ENCODE measurements at places on chromosomes 1 and 21.

GRCh38 chr1:40853885-40854170 is 8.3 kb downstream of the CITED4 start:
- no peak for DNase-seq

GRCh38 chr1:6386371-6386949 is 7.1 kb downstream of the ACOT7 start:
- DNase-seq, result no peak

DNA sequence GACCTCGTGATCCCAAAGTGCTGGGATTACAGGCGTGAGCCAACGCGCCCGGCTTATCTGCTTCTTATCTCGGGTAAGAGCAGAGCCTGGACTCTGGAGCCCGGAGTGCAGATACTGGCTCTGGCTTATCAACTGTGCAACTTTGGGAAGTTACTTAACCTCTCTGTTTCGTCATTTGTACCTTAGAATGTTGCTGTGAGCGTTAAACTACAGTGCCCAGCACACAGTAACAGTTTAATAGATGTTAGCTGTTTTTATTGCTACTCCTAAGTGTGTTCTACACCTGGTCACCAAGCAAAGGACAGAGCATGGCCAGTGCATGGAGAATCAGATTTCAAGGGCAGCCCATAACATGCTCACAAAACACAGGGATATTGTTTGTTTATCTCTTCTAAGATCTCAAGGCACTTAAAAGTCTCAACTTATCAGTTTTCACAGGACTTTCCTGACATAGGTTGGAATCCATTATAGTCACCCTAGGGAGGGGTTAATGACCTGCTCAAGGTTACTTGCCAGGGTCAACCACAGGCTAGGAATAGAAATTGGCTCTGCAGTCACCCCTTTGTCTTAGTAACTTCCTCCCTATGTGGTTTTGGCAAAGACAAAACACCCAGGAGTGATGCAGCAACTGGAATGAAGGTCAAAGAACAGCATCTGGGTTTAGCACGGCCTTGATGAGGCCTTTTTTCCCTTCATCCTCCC is 22.5 kb upstream of the SRP9 start:
- DNase-seq, result no peak

GRCh38 chr1:218314316-218314715 is 29.2 kb downstream of the RRP15 start:
- no peak for DNase-seq

DNA sequence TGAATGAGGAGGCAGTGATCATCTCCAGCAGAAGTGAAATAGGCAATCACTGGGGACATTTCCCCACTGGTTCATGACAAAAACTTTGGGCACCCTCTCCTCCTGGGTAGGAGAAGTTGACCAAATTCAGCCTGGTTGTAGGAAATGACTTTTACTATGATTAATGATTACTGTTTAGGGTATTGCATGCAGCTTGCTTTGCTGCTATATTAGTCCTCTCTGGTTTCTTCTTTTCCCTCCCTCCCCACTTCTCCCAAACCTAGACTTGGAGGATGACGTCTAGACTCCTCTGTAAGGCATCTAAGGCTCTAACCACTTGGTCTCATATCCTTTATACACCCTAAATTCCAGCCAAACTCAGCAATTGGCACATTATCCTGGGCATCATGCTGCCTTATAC is 3.4 kb upstream of the RGS16 start:
- DNase-seq, result no peak

GRCh38 chr1:150613061-150613920 is 16.1 kb downstream of the ENSA start:
- peak; percentile 91 for DNase-seq

- DNase-seq, result no peak
These were observed 108.8 kb downstream of the NPHP4 start for GRCh38 chr1:5883129-5884048.

DNA sequence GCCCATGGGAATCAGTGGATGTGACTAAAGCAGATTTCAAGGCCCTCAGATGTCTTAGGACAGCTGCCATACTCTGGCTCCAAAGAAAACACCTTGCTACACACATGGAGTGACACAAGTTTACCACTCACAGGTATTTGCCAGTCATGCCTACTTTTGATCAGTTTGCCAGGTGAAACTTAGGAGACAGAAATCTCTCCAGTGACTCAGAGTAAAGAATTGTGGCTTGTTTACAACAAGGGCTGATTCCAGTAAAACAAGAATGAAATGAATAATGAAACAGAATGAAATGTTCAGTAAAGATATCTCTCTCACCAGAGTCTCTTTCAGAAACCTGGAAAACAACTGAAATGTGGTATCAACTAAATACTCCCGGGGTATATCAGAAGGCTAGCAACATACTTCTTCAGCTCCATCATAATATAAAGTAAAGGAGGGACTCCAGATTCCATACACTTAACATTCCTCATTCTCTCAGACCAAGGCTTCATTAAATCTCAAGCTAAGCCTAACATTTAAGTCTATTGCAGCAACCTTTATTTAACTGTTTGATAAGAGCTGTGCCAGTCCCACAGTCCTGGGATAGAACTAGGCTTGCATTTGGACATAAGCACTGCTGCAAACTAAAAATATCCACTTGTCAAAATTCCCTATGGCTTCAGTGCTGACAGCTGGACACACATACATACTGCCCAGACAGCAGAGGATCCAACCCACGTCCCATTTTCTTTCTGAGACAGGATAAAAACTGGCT is 143.3 kb downstream of the SIPA1L2 start:
- no peak for DNase-seq

DNA sequence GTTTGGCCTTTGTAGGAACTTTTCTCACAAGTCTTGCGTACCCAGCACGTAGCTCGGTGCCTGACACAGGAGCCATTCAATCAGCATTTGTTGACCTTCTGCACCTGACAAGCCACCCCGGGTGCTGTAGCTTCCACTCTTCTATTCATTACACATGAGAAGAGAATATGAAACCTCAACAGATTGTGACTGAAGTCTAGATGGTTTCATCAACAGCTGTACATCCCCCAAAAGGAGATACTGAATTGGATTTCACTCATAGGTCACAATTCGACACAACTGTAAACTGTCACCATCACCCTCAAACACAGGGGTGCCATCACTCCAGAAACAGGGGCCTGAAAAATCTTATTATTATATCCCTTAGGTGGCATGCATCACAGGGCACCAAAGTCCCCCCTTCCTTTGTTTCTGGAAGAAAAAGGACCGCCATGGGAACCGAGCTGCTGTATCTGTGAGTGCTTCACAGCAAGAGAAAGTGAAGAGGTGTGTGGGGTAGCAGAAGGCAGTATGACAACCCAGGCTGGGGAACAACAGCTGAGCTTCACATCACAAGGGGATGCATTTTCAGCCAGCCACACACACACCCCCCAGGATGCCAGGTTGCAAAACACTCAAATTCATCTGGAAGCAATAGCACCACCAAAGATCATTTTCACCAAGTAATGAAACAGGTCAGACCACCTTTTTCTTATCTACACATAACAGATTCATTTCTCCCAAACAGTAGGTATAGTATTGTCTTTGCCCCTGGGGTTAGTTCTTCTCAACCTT is 225.7 kb downstream of the TOMM20 start:
- no peak for DNase-seq

DNA sequence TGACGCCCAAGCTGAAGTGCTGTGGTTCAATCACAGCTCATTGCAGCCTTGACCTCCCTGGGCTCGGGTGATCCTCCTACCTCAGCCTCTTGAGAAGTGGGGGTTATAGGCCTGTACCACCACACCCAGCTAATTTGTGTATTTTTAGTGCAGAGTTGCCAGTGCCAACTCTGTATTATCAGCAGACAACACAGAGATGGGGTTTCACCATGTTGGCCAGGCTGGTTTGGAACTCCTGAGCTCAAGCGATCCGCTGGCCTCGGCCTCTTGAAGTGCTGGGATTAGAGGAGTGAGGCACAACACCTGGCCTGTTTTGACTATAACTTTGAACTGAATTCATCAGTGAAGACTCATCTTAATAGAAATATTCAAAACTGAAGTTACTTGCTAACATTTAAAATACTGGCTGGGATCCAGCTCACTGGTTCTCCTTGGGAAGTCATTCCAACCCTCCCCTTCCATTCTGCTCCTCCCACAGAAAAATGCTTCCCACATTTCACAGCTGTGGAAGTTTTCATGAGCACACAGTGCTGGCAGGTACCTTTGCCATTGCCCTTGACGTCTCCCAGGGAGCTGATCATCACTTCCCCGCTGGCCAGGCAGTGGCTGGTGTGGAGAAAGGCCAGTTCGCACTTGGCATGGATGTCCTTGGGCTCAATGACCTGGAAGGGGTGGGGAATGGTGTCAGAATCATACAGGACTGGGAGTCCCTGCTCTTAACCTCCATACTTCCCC is 4.7 kb downstream of the SELENBP1 start:
- DNase-seq, result no peak

- DNase-seq, result no peak
These were observed 356.2 kb upstream of the SNX7 start for GRCh38 chr1:98305362-98305761.

- no peak for DNase-seq
These were observed 80.8 kb downstream of the DYRK1A start for GRCh38 chr21:37447288-37447936.

- DNase-seq, result no peak
These were observed 240.6 kb downstream of the BRINP2 start for GRCh38 chr1:177411381-177411780.

- no peak for DNase-seq
These were observed 3.0 kb downstream of the IER5 start for GRCh38 chr1:181091309-181092040.

- DNase-seq, result no peak
These were observed 90.4 kb downstream of the RGS21 start for GRCh38 chr1:192407206-192407605.

GRCh38 chr1:158076441-158076840 is 83.0 kb downstream of the KIRREL1 start:
- DNase-seq, result no peak

DNA sequence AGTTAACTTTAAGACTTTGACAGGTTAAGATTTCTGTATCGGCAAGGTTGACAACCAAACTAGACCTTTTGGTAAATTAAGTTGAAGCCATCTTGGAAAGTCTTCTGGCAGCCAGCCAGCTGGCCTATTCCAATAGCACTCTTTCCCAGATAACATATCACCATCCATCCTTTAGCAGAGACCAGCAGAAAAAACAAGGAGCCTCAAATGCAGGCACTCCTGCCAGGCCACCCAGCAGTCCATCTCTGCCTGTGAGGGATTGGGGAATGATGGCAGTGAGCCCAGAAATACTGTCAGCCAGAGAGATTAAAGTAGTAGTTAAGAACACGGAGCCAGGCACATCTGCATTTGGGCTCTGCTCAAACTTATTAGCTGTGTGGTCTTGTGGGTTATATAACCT is 19.4 kb downstream of the ZBTB40 start:
- no peak for DNase-seq

DNA sequence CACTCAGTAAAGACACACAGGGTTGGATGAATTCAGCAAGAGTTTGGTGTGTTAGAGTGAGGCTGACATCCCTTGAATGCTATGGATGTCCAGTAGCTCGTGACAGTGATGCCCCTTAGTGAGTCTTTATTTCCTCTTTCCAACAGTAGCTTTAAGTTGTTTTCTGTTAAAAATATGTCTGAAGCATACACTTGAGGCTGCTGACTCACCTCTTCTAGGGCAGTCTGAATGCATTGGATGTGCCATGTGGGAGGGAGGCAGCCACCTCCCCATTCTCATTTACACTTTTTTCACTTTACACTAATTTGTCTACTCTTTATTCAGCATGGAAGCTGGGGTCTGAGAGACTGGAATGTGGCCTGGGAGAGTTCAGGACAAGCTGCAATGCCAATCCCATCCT is 17.6 kb downstream of the NOS1AP start:
- DNase-seq, result peak; percentile 20

DNA sequence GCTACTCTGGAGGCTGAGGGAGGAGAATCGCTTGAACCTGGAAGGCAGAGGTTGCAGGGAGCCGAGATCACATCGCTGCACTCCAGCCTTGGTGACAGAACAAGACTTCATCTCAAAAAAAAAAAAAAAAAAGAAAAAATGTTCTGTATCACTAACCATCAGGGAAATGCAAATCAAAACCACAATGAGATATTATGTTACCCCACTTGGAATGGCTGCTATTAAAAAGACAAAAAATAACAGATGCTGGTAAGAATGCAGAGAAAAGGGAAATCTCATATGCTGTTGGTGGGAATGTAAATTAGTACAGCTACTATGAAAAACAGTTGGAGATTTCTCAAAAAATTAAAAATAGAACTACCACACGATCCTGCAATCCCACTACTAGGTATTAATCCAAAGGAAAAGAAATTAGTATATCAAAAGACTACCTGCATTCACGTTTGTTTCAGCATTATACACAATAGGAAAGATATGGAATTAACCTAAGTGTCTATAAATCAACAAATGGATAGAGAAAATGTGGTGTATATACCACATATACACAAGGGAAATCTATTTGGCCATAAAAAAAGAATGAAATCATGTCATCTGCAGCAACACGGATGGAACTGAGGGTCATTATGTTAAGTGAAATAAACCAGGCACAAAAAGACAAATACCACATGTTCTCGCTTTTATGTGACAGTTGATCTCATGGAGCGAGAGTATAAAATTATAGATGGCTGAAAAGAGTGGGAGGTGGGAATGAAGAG is 62.6 kb downstream of the ABL2 start:
- DNase-seq, result no peak

DNA sequence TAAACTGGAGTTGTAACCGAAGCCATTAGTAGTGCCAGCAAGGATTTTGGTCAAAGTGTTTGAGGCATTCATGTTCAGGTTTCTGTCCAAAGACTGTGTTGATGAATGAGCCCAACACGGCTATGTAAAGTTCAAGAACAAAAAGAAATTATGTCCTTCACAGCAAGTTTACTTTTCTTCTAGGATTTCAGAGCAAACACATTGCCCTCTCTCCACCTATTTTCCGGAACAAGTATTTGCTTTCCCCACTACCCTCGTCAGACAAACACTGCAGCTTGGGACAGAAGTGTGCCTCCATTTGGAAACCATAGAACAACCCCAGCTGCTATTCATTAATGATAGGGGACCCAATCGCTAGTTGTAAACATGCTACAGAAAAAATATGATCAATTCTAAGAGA is 151.4 kb upstream of the C1orf105 start:
- DNase-seq, result no peak

- DNase-seq, result no peak
These were observed 89.9 kb upstream of the ARTN start for GRCh38 chr1:43843684-43844083.

DNA sequence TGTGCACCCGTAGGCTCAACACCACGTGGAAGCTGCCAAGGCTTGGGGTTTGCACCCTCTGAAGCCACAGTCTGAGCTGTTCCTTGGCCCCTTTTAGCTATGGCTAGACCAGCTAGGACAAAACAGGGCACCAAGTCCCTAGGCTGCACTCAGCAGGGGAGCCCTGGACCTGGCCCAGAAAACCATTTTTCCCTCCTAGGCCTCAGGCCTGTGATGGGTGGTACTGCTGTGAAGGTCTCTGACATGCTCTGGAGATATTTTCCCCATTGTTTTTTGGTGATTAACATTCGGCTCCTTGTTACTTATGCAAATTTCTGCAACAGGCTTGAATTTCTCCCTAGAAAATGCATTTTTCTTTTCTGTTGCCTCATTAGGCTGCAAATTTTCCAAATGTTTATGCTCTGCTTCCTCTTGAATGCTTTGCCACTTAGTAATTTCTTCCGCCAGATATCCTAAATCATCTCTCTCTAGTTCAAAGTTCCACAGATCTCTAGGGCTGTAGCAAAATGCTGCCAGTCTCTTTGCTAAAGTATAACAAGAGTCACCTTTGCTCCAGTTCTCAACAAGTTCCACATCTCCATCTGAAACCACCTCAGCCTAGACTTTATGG is 69.0 kb upstream of the KRTAP19-8 start:
- DNase-seq, result no peak
